ENCODE measurements at places on chromosomes 5 and 9.

GRCh38 chr9:37914154-37914551 is 10.2 kb upstream of the SLC25A51 start:
- no peak for DNase-seq

DNA sequence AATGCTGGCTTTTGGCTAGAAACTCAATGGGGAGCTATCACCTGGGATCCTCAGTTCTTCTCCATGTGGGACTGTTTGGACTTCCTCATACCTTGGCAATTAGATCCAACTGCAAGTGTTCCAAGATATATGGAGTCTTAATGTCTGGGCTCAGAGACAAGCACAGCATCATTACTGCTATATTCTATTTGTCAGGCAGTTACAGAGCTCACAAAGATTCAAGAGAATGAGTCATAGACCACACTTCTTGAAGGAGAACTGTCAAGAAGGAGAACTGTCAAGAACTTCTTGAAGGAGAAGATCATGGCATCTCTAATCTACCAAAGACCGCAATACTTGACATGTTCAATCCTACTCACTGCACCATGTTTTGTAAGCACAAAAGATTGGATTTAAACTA is 106.8 kb upstream of the NREP start:
- no peak for DNase-seq

- no peak for DNase-seq
These were observed 34.1 kb downstream of the UBE2QL1 start for GRCh38 chr5:6482735-6483134.

DNA sequence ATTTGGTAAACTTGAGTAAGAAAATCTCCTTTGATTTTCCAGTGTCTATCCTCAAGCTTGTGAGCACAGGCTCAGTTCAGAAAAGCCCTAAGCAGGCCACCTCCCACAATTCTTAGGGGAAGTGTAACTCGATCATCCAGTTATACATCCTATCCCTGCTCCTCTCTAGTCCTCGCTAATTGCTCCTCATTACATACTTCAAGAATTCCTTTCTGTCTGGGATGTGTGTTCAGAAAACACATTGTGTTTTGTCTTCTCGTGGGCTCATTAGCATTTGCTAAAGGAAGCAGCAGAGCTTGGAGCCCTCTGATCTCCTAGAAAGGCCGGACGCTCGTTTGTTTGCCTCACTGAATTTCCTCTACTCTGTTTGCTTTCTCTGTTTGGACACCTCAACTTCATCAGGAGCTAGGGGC is 268.2 kb upstream of the RFX3 start:
- DNase-seq = no peak

- DNase-seq = no peak
These were observed 7.7 kb downstream of the RHOBTB3 start for GRCh38 chr5:95738834-95739233.

DNA sequence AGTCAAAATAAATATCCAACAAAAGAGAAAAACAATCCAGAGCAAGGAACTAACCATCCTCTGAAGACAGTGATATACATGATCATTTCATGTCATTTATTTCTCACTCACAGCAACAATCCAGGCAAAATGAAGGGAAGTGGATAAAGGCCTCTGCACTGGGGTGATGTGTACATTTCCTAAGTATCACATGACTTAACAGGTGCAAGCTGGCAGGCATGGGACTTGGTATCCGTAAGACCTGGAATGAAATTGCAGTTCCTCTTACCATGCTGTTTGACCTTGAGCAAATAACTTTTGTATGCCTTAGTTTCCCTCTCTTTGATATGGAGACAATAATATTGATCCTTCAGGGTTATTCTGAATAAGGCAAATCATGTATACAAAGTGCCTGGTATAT is 77.6 kb downstream of the PRLR start:
- no peak for DNase-seq

DNA sequence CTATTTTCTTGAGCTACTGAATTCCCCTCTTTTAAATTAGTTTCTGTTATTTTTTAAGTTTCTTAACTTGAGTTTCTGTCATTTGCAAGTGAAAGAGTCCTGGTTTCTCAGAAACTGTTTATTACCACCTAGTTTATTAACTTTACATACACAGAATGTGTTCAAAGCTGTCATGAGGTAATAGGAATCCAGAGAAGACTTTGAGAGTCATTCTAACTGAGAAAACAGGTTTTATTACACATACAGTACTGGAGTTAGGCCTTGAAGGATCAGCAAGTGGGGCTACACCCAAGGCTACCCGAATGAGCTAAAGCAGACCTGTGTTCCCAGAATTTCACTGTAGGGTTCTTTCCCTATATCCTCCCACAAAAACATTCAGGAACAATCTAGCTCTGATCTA is 33.1 kb downstream of the FAM114A2 start:
- no peak for DNase-seq

GRCh38 chr5:42317575-42317974 is 105.7 kb upstream of the GHR start:
- no peak for DNase-seq

DNA sequence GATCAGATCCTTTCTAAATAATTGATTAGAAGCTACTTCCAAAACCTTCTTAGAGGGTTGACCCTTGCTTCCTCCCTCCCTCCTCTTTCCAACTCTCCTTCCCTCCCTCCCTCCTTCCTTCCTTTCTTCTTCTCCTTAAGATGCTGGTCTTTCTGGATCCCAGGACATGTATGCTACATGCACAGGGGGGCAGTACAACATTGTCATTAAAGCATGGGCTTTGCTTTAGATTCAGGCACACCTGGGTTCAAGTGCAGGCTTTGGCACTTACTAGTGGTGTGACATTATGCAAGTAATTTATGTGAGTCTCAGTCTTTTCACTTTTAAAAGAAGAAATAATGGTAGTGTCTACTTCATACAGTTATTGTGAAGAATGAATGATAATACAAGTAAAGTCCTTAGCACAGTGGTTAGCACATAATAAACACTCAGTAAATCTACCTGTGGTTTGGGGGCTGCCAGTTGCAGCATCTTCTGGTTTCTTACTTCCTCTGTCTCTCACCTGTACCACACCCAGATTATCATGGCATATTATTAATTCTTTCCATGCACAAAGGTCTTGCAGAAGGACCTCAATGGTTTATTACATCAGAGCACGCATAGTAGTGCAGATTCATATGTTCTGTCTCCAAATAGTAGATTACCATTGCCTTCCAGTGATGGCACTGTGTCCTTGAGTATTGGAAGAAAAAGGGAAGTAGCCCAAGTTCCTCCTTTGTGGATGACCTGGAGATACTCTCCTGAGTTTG is 154.1 kb downstream of the ARHGAP26 start:
- no peak for DNase-seq

DNA sequence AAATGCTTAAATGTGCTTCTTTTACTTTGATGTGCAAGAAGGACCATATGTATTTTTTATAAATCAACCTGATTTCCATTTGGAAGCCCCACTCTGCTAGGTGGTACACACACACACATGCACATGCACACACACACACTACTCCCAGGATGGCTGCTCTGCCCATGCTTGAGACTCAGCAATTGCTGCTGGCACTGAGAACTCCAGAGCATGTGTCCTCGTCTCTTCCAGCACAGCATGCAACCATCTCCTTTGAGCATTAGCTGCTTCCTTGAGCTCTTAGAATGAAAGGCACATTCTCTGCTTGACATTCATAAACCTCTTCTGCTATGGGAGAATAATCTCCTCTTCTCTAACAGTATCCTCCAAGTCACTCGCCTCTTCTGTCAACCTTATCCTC is 115.9 kb downstream of the FEM1C start:
- no peak for DNase-seq

GRCh38 chr9:120737416-120738165 is 23.3 kb upstream of the MEGF9 start:
- no peak for DNase-seq

DNA sequence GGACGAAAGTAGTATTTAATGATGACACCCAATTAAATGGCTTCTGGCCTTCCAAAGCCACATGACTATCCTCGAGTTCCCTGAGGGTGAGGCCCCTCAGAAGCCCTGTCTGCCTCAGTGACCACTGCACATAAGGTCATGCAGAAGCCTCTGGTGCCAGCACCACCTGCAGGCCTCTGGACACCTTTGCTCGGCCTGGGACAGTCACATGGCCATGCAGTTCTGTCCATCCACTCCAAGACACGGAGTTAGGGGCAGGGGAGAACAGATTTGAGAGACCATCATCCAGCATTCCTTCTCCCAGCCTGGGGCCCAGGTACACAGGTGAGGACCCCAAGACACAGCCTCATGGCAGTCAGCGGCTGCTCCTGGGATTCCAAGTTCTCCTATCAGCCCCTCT is 145.0 kb downstream of the ROR2 start:
- no peak for DNase-seq

GRCh38 chr5:160462167-160462566 is 40.5 kb downstream of the PTTG1 start:
- no peak for DNase-seq

DNA sequence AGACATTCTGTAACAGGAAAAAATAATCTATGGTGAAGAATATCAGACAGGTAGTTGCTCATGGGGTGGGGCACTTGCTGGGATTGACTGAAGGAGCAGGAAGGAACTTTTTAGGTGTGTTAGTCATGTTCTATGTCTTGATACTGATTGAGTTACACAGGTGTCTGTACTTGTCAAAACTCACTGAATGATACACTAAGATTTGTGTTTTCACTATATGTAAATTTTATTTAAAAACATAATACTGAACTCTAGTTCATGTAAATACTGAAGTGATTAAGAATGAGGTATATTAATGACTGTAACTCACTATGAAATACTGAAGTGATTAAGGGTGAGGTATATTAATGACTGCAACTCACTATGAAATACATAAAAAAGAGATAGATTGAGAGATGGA is 28.5 kb downstream of the IL6ST start:
- no peak for DNase-seq

GRCh38 chr9:137465000-137465719 is 6.0 kb upstream of the NSMF start:
- DNase-seq = no peak

- DNase-seq = no peak
These were observed 36.0 kb downstream of the CSF2 start for GRCh38 chr5:132109494-132110053.

All from stimulated activated CD4-positive, alpha-beta T cell treated with anti-CD3 and anti-CD28 coated beads, Interleukin-1b, Interleukin-23, amount 100 ng/mL, for 1 hour (primary cell).